ENCODE measurements at places on chromosomes 11 and 22. TPM values are rescaled to one million over a fixed set of nuclear protein-coding genes. Genes with fewer than 3 reads are reported as not detected.

DNA sequence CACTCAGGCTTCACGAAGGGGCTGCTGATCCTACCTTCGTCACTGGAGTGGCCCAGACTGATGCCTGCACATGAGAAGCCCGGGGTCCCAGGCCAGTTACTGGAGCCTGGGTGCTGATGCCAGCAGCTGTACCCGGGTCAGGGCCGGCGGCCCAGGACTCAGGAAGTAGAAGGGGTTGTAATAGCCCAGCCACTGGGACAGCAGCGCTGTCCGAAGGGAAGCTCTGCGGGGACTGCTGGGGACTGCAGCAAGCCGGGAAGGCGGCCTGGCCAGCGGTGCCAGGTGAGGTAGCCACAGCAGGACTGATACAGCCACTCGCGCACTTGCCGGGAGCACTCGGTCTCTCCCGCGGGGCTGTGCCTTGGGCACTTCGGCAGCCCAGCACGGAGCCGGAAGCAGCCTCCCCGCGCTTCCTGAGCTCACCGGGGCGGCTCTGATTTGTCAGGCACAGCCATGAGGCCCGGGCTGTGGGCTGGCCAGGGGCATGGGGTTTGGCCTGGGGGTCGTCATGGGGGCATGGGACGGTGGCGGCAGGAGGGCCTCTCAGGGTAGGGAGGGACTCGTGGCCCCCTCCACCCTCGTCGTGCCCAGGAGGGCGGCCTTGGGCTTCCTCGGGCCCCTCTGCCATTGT, 13.9 kb upstream of the OR8K1 start:
- DNase-seq: no peak

The SERGEF gene
- total RNA-seq: 32.4 TPM

The LRRC74B gene
- 0.40 TPM for total RNA-seq

The MN1 gene
- total RNA-seq: 5.5 TPM

DNA sequence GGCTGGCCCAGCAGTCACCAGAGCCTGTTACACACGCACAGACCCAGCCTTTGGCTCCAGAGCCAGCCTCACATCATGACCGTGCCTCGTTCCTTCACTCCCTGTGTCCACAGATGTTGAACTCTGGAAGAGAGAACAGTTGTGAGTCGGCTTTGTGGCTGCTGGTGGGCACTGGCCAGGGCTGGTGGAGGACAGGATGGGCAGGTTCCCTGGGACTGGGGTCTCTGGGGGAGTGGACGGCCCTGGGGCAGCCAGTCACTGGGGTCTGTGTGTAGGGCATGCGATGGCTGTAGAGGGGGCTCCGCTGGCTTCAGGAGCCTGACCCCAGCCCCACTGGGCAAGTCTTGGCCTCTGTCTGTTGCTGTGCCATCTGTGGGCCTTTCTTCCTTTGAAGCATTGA, 1070.1 kb downstream of the BRD1 start:
- DNase-seq: peak; percentile 3

The UPB1 gene
- 0.75 TPM for total RNA-seq

GRCh38 chr11:66421492-66422205, 814 bp downstream of the NPAS4 start:
- DNase-seq: peak; percentile 95

DNA sequence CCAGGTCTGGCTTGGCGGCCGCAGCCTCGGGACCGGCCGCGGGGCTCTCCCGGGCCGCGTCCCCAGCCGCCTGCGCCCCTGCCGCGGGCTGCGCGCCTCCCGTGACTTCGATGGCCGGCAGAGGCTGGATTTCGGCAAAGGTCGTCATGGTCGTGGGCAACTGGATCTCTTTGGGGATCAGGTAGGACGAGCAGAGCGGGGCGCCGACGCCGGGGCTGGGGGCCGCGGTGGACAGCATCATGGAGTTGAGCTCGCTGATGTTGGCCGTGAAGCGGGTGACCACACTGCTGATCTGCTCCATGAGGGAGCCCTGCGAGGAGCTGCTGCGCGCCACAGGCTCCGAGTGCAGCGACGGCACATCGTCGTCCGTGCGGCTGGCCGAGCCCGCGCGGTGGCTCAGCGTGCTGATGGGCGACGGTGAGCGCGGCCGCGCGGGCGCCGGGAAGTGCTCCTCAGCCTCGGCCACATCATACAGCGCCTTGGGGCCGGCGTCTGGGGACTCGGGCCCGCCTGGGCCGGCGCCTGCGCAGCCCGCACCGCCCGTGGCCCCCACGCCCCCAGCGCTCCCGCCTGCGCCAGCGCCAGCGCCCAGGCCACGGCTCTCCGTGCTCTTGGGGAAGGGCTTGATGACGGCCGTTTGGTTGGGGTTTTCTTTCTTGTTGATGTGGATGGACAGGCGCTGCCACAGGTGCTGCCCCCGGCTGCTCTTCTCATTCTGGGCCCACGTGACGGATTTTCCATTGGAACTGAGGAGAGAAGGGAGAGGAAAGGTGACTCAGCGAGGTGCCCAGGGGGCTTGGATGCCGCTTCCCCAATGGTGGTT, 171.4 kb upstream of the CTSC start:
- peak; percentile 24 for DNase-seq

The KCNJ1 gene
- total RNA-seq: not detected

DNA sequence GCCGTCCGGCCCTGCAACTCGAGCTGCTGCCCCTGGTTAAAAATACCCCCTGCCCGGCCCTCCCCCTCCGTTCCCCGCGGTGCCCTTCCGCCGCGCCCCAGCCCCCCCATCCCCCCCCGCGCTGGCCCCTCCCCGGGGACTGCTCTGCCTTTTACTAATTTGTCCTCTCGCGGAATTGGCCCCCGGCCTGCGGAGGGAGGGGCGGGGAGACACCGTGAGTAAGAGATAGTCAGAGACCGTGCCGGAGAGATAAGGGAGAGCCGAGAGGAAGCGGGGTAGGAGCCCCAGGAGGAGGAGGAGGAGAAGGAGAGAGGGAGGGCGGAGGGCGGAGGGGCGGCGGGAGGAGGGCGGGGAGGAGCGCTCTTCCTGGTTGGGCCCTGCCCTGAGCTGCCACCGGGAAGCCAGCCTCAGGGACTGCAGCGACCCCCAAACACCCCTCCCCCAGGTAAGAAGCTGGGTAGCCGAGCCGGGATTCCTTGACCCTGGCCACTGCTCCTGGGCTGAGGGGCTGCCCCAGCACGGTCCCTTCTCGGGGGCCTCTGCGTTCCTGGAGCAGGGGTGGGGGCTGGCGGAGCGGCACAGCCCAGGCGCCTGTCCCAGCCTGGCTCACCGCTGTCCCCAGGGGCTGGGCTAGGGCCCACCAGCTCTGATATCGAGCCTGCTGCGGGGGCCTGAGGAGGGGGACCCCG, at the start of gene CAPN1:
CAPN1 (plus strand) TSS at position 360 of the 689 bp plus-strand sequence. CDS start 774 bp downstream, outside the sequence.
- peak; percentile 35 for DNase-seq

DNA sequence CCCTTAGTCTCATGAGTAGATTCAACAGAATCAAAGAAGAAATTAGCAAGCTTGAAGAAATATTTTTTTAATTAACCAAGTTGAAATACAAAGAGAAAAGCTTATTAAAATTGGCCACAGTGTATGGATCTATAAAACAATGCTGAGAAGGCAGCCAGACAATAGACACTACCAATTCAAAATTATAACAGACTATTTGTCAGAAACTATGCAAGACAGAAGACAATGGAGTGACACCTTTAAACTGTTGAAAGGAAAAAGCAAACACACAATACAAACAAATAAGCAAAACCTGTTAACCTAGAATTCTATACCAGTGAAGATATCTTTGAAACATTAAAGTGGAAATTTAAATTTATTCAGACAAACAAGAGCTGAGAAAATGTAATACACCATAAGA, 225.4 kb downstream of the CASP12 start:
- no peak for DNase-seq
